Right lobe of liver (tissue), 6 donors: ENCODE measurements at places on chromosomes 4 and X.

GRCh38 chrX:115138040-115138439 is 51.2 kb upstream of the RBMXL3 start:
- no peak for DNase-seq

GRCh38 chrX:10326578-10326977 is 169.8 kb downstream of the CLCN4 start:
- DNase-seq, result no peak

DNA sequence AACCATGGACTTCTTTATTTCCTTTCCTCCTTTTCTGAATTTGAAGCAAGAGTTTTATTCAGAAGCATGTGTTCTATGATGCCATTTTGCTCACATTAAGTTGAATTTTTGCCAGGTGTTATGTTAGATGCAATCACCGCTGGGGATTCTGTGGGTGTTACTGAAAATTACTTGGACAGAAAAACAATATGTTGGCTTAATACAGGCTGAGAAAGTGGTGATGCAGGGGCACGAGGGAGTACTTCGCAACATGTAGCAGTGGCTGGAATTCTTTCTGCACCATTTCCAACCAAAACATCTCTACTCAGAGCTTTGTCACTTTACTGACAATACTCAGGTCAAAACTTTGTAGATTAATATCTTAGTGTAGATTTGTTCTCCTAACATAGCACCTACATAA is 109.2 kb upstream of the PCDH18 start:
- DNase-seq, result no peak

GRCh38 chr4:155789391-155789790 is 30.6 kb downstream of the GUCY1B1 start:
- DNase-seq, result no peak

- no peak for DNase-seq
These were observed 19.7 kb downstream of the SHROOM2 start for GRCh38 chrX:9805956-9806355.

DNA sequence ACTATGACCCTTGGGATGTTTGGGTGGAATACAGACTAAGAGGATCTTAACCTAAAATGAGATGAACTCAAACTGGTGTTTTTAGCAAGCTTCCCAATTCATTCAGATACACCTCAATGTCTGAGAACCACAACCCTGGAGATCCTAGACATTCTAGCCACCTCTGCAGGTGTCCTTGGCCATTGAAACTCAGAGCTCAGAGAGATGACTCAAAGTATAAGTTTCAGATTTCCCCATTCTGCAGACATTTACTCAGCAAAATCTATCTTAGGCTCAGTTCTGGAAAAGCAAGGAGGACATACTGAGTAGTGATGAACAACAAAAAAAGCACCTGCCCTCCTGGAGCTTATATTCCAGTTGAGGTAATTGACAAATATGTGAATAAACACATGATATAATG is 47.8 kb downstream of the COMMD8 start:
- no peak for DNase-seq

- peak; percentile 65 for DNase-seq
These were observed 28.9 kb upstream of the MTMR1 start for GRCh38 chrX:150664290-150664689.

DNA sequence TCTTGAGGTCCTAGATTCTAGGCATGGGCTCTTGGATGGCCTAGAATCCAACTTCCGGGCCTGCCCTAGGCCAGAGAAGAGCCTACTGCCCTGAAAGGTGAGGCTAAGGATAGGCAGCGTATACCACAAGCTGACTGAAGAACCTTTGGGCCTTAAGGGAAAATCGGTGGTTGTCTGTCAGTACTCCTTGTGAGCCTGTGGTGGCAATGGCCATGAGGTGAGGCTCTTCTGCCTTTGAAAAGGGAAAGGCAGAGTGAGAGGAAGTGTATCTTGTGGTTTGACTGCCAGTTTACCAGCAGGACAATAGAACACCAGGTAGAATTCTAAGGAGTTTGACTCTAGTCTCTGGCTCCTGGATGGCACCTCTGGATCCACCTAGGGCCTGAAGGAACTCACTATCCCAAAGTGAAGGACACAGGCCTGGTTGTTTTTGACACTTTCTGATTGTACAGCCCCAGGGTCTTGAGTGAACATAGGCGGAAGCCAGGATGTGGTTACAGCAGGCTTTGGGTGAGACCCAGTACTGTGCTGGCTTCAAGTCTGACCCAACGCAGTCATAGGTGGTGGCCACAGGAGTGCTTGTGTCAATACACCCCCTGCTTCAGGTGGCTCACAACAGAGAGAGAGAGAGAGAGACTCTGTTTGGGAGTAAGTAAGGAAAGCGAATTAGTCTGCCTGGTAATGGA is 20.9 kb downstream of the ITIH6 start:
- no peak for DNase-seq

- DNase-seq, result no peak
These were observed 21.9 kb downstream of the GATB start for GRCh38 chr4:151738720-151739517.

DNA sequence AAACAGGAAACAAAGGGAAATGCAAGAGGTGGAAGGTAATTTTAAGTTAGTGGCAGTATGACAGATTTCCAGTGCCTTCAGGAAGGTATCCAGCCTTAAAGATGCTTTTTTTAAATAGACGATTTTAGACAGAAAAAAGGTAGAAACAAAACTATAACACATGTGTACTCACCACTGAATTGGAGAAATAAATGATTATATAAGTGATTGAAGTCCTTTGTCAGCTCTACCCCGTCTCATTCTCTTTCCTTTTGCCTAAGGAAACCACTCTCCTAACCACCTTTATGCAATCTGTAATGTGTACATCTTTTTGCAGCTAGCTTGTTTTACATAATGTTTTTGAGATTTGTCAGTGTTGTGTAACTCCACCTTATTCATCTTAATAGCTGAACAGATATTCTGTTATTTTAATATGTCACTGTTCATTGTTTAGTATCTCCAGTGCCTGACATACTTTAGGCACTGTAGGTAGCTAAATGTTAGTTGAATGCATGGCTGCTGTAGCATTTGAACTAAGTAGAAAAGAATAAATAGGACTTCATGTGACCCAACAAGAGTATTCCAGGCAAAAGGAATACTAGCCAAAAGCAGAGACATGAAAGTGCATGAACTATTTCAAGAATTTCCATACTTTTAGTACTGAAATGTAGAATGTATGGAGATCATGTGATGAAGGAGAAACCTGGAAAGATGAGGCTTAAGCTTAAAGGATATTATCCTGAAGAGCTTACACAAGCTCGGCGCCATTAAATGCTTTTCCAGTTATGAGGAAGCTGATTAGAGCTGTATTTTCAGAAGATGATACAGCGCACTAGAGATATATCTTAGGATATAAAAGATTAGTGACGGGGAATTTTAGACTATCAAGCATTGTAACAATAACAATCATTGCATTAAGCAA is 865 bp downstream of the FAM200B start:
- no peak for DNase-seq

DNA sequence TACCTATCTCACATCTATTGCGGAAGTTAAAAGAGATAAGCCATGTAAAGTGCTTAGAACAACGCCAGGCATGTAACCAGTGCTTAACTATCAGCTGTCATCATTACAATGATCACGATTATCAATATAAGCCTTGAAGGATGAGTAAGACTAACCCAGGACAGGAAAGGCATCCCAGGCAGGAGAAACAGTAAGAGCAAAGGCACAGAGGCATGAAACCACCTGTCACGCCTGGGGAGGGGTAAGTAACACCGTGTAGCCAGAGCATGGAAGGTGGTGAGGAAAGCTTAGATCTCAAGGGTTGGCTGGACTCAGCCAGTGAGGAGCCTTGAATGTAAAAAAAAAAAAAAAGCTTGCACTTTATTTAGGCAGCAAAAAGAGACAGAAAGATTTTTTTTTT is 71.7 kb upstream of the NOCT start:
- DNase-seq, result no peak

GRCh38 chr4:167623241-167623572 is 388.9 kb upstream of the SPOCK3 start:
- DNase-seq, result no peak

- no peak for DNase-seq
These were observed 69.1 kb upstream of the HPGD start for GRCh38 chr4:174591243-174592021.

DNA sequence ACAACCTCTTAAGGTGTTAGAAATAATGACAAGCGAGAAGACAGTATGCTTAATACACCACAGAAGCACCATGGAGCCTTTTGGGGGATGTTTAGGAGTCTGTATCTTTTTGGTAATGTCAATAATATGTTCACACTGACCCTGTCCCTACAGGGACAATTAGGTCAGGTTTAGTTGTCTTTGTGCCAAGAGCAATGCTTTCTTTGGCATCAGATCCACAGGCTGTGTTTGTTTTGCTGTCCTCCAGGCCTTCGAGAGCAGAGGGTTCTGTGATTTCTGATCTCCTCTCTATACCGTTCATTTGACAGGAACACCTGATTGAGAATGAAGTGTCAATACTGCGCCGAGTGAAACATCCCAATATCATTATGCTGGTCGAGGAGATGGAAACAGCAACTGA is 153.8 kb downstream of the DCLK2 start:
- no peak for DNase-seq

DNA sequence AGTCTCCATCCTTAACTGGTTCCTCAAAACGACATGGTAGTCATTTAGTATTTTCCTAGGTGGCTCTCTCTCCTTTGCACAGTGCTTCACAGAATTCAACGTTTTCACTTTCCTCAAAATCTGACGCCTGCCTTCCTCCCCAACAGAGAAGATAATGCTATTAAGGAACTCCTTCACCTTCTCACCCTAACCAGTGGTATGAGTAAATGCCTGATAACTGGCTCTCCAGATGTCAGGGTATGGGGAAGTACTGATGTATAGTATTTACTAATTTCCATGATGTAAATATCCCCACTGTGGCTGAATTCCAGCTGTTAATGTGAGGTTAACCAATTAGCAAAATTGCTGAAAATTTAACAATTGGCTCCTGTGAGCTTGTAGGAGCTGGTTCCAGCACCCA is 28.8 kb upstream of the NSUN7 start:
- no peak for DNase-seq

DNA sequence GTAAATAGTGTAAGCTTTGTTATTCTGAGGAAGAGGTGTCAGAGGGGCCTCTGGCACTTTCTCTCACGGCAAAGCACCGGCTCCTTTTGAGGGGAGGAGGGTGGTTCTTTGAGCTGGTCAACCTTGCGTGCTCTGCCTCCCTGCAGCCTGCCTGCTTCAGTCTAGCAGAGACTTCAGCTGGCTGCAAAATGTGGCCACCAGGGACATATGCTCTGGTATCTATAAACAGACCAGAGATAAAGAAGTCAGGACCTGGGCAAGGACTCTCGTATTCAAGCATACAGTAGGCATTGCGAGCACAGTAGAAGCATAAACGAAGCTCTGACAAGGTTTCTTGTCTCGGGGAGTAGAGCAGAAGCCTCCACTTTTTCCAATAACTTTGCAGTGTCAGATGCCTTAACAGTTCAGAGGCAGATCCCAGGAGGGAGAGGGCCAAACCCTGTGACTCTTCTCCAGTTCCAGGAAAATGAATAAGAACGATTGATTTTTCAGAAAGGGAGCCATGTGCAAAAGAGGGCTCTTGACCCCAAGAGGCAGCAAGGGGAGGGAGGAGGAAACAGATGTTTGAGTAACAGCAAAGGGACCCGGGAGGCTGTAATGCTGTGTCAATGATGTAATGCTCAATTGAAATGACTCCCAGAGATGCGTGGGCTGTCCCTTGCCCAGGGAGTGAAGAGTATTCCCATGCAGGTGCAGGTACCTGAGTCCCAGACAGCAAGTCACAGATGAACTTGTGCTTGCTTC is 57.9 kb upstream of the TEX13D start:
- no peak for DNase-seq

DNA sequence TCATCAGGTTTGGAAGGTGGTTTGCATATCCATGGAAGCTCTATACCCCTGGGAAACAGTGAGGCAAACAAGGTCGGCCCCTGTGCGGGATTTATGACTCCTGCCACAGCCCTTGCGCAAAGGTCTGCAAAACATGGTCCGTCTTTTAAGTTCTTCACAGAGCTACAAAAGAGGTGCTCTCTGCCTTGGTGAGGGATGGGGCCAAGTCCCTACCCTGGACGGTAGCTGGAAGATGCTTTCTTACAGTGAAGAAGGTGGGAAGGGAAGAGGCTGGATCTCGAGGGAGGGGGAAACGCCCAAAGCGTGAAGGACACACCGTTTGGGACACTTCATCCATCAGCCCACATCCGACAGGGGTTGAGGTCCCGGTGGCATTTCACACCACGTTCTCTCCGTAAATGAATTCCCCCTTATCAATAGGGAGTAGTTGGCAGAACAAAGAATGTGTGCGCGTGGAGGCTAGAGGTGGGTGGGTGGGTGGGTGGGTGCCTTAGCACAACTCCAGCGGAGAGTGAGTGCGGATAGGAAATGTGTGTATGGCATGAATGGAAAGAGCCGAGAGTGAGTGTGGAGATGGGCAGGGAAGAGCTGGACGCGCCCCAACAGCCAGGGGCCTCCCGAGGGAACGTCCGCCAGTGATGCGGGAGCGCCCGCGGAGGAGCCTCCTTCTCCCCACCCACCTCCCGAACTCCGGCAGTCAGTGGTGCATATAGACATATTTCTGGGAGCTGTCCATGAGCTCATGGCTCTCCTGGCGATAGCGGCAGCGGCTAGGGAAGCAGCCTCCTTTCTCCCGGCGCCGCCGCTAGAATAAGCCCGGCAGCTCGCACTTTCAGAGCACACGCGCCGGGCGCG is 68.3 kb downstream of the LARP7 start:
- DNase-seq, result no peak

GRCh38 chr4:158277558-158277957 is 67.3 kb downstream of the TMEM144 start:
- DNase-seq, result no peak

DNA sequence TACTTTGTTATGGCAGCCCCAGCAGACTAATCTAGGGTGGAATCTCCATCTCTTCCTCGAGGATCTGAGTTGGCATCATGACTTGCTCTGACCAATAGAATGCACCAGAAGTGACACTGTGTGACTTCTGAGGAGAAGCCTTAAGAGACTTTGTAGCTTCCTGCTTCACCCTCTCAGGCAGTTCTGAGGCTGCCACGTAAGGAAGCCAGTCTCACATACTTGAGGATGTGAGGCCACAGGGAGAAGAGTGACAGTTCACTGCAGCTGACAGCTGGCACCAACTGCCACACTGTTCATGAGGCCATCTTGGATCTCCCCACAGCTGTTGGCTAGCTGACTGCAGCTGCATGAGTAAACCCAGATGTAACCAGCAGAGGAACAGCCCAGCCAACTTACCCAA is 29.3 kb upstream of the BCOR start:
- no peak for DNase-seq

DNA sequence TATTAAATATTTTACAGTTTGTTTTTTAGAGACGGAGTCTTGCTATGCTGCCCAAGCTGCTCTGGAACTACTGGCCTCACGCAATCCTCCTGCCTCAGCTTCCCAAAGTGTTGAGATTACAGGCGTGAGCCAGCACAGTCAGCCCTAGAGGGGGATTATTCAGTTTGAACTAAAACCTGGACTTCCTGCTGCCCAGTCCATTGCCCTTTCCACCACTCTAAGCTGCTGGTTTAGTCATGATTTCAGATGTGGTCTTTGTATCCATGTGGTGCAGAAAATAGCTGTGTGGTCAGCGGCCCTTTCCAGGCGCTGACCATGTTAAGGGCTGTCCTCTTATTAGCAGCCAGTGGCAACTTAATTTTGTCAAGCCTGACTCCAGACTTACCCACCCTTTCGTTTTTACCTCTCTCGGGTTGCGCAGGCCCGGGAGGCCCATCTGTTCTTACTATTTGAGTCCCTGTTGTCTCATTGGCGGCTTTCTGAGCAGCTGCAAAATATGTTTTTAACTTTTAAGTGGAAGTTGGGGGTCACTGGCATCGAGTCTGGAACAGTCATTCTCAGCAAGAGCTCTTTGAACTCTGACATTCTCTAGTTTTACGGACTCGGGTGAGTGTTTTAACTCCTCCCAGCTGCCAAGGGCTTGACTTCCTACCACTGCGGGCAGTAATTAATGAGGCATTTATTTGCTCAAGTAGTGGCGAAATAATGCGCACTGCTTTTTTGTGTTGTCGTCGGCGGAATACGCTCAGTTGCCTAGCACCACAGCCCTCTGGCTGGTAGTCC is 773 bp upstream of the VMA21 start:
- DNase-seq, result no peak
